ENCODE measurements at places on chromosomes 7 and 10.

- no peak for DNase-seq
Observed at GRCh38 chr10:107741971-107742370, 577.5 kb upstream of the SORCS1 start.

GRCh38 chr7:5543361-5543760 lies 119.7 kb upstream of the TNRC18 start:
- DNase-seq = no peak

DNA sequence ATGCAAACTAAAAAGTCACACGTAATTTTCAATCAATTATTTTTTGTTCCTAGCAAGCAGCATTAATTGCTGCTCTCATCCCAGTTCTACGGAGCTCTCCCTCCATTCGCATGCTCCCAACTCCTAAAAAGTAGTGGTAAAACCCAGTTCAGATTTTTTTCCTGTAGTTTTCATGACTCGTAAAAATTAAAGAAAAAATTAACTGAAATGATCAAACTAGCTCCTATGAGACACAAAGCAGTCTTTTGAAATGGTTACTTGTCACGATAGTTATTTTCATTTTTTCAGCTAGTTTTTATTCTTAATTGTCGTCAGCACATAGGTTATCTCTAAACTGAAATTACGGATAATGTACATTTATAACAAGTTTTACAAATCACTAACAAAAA lies 1.8 kb downstream of the HNRNPA2B1 start:
- no peak for DNase-seq

DNA sequence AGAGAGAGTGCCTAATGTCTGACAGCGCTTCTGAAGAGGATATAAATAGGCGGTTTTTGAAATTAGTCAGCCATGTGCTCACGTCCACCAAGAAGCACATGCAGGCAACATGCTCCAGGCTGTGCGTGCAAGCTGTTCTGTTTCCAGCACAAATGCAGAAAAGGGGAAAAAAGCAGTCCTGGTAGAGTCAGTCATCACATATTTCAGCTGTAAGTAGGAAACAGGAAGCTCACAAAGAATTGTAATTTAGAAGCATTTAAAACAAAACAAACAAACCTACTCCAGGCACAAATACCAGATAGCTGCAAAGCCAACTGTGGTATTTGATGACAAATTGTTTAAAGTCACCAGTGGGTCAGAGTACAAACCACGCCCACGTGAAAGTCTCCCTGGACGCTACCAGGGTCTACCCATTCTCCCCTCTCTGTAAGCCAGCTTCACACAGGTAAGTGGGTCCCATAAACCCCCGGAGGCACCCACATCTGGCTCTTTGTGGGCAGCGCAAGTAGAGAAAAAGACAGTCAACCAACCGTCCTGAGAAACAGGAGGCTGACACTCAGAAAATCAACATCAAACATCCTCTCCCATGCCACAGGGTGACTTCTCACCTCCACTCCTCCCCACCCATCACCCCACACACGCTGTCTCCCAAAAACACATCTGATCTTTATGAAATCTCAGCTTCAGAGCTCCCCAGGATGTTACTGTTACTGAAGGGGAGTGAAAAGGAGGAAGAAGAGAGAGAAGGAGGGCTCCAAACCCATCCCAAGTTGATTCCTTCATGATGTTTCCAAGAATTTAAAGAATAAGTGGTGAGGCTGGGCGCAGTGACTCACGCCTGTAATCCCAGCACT lies 186.4 kb downstream of the FAM107B start:
- DNase-seq = peak; percentile 86

- no peak for DNase-seq
Observed at GRCh38 chr10:27526242-27526641, 22.1 kb downstream of the RAB18 start.

- DNase-seq = peak; percentile 5
Observed at GRCh38 chr7:20260223-20260622, 43.0 kb upstream of the MACC1 start.

DNA sequence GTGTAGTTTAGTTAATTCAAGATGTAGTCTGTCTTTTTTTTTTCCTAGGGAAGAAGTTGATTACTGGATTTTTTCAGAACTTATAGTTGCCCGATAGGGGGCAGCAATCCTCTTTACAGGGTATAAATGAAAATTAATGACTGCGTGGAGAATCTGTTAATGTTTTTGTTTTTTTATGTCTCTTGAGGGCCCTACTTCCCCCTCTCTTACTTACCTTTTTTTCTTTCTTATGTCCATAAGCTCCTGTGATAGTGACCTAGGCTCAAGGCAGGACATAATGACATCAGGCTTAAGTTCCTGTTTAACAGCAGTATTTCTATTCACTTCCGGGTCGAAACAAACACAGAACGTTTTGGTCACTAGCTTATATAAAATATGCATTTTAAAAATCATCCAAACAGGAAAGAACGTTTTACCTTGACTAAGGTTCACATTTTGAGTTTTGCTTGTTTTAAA lies 18.8 kb downstream of the CDC123 start:
- DNase-seq = peak; percentile 66

GRCh38 chr10:90199093-90199492 lies 497.7 kb downstream of the KIF20B start:
- DNase-seq = no peak

GRCh38 chr10:129784891-129785290 lies 179.2 kb downstream of the EBF3 start:
- DNase-seq = no peak

DNA sequence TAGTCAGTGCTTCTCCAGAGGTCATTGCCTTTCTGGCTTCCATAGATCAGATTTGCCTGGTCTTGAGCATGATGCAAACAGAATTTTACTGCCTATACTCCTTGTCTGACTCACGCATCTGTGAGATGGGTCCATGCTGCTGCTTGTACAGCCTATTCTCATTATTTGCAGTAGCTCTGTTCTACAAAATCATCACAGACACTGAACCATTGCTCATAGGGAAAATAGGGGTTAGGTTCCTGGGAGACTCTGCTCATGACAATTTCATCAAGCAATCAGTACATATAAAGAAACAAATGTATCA lies 7.4 kb upstream of the CREB3L2 start:
- no peak for DNase-seq

DNA sequence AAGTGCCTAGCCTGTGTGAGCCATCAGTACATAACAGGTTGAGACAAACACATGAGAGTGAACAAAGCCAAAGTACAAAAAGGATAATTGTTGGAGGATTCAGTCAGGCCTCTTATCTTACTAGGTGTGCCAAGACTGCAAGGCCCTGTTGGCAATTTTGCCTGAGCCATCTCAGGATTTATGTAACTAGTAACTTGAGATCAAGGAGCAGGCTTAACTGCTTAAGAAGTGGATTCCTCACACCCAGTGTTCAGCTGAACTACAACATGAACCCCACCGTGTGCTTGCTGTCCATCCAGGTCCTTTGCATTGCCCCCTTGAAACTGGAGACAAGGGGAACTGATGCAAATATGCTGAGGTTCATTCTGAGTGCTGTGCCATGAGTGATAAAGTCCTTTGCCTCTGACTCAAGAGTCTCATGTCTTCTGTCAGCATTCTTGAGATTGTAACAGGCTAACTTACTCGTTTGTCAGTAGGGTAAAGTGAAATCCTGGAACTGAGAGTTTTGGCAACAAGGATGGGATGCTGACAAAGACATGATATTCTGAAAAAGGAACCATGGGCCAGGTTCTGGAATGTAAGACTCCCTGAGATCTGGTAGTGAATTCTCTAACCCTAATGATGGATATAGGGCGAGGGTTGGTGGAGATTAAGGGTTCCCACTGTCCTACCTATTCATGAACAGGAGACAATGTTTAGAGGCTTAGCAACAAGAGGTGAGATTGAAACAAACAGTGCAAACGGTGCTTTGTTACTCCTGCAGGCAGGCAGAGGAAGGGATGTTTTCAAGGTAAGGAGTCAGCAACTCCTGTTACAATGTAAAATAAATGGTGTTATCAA lies 44.1 kb upstream of the GATAD1 start:
- peak; percentile 16 for DNase-seq

DNA sequence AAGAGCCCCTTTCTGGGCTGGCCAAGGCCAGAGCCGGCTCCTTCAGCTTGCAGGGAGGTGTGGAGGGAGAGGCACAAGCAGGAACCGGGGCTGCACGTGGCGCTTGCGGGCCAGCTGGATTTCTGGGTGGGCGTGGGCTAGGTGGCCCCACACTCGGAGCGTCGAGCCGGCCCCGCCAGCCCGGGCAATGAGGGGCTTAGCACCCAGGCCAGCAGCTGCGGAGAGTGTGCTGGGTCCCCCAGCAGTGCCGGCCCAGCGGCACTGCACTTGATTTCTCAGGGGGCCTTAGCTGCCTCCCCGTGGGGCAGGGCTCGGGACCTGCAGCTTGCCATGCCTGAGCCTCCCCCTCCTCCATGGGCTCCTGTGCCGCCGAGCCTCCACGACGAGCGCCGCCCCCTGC lies 48.1 kb downstream of the SH2D4B start:
- no peak for DNase-seq
